ENCODE measurements at places on chromosomes 12 and 14. TPM values are rescaled to one million over a fixed set of nuclear protein-coding genes. Genes with fewer than 3 reads are reported as not detected.

PRB2 gene
- total RNA-seq = not detected

ACVRL1 gene
- not detected for total RNA-seq

C12orf54 gene
- total RNA-seq = not detected

DNA sequence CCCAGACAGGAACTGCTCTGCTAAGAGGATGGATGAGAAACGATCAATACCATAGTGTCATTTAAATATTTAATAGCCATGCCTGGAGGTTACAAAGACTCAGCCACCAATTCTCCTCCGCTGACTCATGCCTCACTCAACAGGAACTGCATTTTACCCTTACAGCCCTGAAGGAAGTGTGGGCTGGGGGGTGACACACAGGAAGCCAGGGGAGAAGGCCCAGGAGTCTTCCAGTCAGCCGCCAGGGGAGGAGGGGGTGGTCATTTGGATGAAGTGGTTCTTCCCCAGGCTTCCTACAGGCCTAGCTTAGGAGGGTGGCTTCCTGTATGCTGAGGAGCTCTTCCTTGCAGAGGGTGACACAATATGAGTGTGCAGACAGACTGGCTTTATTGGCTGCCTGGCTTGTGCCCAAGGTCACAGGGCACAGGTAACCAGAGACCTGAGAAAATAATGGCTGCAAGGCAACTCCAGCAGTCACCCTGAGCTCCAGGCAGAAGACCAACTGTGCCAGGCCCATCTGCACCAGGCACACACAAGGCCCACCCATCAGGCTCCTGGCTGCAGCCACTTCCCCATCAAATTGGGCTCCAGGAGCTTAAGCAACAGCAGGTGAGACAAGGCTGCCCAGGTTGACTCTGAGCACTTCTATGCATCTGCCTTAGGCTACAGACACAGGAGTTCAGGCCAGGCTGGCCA lies 30.6 kb upstream of the RPLP0 start:
- H3K27ac ChIP-seq = peak overlapping the region; percentile 90

DNA sequence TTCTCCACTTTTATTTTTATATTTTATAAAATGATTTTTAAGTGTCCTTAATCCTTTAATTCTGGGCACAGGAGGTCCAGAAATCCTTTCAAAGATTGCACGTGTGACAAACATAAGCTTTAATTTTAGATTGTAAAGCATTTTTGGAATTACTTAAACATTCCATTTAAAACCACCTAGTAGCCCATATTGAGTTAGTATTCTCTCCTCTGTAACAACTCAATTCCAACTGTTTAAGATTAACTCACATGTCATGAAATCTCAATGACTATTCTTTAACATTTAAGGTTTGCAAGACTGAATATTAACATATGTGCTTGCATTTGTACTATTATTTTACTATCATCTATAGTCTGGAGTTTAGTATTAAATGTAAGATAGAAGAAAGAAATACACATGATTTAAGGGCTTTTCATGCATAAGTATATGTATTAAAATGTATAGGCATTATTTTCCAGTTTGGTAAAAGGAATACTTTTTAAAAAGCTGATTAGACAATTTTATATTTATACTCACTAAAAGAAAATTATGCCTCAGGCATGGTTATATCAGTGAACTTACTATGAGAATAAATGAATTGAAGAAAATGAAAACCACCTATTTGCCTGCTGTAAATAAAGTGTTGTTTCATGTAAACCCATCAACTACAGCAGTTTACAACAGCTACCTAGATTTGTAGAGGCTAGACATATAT lies 776.9 kb downstream of the SLC6A15 start:
- no peak overlapping the region for H3K27ac ChIP-seq
- no peak overlapping the region for H3K4me3 ChIP-seq
- DNase-seq = no peak
- H3K36me3 ChIP-seq = no peaks in the 10 kb centered on the region
- no peaks in the 10 kb centered on the region for H3K27me3 ChIP-seq

DNA sequence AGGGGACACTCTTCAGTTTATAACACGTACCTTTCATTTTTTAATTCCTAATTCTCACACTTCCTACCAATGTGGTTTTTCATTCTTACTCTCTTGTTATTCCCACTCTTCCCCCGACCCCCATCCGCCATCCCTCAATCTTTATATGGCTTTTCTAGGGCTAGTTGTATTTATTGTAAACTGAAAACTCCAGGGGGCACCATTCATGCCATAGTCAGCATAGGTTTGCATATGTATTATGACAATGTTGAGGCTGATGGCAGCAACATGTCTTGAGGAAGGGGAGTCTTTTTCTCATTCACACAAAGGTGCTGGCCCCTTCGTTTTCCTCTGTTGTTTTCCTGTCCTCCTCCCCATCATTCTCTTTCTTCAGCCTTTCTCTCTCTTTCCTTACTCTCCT lies 27.7 kb upstream of the LTA4H start:
- no peak for DNase-seq
- H3K4me1 ChIP-seq = peaks cover 15% of the 10 kb centered on the region
